ENCODE measurements at places on chromosomes 3 and 15.

GRCh38 chr3:8733332-8734094, at the start of gene CAV3:
TSS of gene CAV3 (plus strand) at chr3:8733802. CDS start at chr3:8733877, 75 bp downstream.
- DNase-seq: peak; percentile 88

DNA sequence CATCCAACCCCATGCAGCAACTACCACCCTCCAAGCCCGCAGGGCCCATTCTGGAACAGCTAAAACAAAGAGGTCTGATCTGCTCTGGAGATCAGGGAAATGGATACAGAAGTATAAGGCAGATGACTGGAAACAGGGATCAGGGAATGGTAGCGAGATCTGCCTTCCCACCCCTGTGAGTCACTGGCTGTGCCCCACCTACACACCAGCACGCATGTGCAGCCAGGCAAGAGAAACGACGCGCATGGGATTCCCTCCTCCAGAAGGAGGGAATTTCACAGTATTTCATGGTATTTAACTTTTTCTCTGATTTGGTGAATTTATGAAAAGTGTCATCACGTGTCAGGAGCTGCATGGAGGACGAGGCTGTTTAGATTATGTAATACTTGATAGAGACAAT, 116.7 kb downstream of the ARRDC4 start:
- DNase-seq: no peak

- DNase-seq: peak; percentile 25
Observed at GRCh38 chr3:78632925-78633553, 1134.8 kb downstream of the ROBO1 start.

- no peak for DNase-seq
Observed at GRCh38 chr3:192422321-192422996, 304.9 kb downstream of the FGF12 start.

DNA sequence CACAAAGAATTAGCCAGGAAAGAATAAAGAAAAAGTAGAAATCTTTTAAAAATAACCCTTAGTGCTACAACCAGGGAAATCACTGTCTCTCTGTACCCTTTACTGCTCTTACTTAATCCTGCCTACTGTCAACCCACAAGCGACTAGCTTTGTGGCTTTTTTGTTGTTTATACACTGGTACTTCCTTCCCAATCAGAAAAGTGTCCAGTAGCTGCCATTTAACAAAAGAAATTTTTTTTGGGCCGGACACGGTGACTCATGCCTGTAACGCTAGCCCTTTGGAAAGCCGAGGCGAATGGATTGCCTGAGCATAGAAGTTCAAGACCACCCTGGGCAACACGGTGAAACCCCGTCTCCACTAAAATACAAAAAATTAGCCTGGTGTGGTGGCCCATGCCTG, 13.8 kb upstream of the FAM219B start:
- DNase-seq: peak; percentile 11

GRCh38 chr3:69435274-69436265, 49.7 kb upstream of the FRMD4B start:
- DNase-seq: no peak

DNA sequence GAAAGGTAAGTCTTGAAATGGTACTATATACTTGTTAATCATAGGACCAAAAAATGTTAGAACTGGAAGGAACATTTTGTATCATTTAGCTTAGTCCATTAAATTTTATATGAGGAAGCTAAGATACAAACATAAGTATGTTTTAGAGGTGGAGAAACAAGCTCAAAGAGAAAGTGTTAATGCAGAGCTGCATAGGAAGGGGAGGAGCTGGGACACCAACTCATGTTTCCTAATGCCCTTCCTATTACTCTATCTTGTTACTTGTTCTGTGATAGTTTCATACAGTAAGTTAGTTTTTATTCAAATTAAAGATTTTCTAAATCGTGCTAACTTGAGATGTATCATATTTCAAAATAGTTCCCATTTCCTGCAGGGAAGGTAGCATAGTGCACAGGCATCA, 7.4 kb downstream of the SLC35A5 start:
- DNase-seq: no peak

- DNase-seq: no peak
Observed at GRCh38 chr3:15647611-15648167, 46.1 kb downstream of the BTD start.

All from lung (tissue), 17 donors.